Activated T-cell treated with anti-CD3 and anti-CD28 coated beads, Interleukin-2, amount 50 U/mL, for 1 hour (primary cell): ENCODE measurements at places on chromosomes 5 and 9.

- DNase-seq, result no peak
These were observed 21.0 kb upstream of the FOXE1 start for GRCh38 chr9:97831843-97832636.

DNA sequence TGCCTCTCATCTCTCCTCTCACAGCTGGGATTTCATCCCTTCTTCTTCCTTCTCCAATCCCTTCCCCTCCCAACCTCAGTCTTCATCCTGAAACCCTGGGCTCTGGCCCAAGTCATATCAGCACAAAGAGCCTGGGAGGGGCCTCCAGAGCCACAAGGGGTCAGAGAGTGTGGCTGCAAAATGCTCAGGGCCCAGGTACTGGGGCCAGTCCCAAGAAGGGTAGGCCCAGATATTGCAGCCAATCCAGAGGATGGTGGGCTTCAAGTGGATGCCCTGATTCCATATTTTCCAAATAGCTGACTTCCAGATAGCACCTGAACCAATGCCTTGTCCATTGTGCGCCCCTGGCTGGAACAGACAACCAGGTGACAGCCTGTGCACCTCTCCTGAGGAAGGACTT lies 193.9 kb downstream of the MED10 start:
- no peak for DNase-seq

DNA sequence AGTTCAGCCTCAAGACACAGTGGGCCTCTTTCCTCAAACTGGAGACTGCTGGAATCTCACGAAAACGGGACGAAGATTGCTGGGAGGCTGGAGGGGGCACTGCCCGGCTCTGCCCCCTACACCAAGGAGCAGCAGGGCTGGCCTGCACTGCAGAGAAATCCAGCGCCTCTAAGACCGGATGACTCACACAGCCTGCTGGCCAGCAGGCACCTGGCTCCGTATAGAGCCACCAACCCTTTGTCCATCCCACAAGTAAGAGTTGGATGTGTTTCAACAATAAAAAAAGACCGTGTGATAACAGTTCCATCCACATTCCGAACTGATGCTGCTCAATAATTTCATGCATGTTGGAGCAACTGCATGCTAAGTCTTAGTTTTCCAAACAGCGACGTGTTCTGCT lies 11.5 kb downstream of the CCDC127 start:
- DNase-seq, result no peak

GRCh38 chr5:80060966-80061365 lies 25.8 kb downstream of the THBS4 start:
- no peak for DNase-seq

GRCh38 chr9:27094640-27095298 lies 14.3 kb upstream of the TEK start:
- DNase-seq, result no peak

DNA sequence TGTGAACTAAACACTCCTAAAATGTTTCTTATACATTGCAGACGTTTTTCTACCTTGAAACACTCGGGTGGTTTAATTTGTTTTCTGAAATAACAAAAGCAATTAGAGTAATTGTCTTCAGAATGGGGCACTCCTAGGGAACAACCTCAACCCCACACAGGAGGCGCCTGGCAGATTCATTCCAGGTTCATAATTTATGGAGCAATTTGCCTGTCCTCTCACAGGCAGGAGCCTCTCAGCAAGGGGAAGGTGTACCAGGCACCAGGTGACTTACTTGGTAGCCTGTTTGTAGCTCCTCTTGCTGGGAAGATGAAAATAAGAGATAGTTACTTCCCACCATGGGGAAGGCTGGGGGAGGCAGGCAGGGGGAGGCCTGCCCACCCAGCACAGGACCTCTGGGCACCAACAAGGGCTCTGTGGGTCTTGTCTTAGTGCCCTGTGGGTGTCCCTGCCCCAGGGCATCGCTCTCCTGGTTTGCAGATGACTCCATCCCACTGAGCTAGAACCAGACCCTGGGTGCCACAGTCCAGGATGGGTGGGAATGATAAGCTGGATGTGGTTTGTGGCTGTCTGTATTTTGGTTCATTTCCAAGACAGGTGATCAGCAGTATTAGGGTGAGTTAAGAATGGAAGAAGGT lies 144.4 kb downstream of the FSTL4 start:
- no peak for DNase-seq

DNA sequence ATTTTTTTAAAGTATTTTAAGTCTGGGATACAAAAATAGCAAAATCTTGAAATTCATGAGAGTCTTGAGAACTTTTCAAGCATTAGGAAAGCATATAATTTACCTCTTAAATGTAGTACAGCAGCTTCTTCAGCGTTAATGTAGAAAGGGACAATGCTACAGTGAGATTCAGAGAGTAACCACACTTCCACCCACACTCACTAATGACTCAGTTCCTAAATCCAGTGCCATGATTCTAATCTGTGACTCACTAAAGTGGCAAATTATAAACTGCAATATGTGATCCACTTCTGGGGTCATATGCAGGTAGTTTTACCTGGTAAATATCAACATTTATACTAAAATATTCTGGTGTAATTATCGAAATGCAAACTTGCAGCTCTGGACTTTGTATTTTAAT lies 434.5 kb upstream of the TUSC1 start:
- DNase-seq, result no peak

- DNase-seq, result no peak
These were observed 299.4 kb upstream of the RASA1 start for GRCh38 chr5:86968301-86968753.

DNA sequence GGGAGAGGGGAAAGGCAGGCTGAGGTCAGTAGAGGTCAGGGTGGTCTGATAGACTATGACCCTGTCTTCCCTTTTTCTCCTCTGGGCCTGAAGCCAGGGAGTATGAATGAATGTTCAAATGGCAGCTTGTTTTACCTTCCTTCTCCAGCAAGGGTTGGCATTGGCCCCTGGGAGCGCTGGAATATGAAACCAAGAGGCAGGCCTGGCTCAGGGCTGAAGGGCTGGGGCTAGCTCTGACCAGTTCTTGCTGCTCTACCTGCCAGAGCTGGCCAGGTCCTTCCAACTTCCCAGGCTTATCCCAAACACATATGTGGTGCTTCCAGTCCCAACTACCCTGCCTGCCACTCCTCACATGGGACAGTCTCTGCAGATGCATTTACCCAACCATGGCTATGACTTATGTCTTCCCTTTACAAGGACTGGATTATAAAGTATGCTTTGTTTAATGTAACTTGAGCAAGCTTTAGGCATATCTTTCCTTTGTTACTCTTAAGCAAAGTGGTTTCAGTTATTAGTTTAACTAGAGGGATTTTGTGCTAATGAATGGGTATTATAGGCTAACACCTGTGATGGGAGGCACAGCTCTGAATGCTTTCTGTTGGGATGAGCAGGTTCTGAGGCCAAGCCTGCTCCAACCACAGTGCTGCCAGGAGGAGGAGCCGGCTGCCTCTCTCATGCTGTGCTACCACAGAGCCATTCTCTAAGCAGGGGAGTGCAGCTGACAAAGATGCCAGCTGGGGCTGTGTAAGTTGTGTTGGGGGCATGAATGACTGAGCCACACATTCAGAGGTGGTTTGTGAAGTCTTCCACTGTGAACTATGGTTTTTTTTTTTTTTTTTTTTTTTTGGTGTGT lies 6.1 kb downstream of the CCNI2 start:
- DNase-seq, result no peak

- no peak for DNase-seq
These were observed 6.3 kb downstream of the LHX3 start for GRCh38 chr9:136198605-136199083.

DNA sequence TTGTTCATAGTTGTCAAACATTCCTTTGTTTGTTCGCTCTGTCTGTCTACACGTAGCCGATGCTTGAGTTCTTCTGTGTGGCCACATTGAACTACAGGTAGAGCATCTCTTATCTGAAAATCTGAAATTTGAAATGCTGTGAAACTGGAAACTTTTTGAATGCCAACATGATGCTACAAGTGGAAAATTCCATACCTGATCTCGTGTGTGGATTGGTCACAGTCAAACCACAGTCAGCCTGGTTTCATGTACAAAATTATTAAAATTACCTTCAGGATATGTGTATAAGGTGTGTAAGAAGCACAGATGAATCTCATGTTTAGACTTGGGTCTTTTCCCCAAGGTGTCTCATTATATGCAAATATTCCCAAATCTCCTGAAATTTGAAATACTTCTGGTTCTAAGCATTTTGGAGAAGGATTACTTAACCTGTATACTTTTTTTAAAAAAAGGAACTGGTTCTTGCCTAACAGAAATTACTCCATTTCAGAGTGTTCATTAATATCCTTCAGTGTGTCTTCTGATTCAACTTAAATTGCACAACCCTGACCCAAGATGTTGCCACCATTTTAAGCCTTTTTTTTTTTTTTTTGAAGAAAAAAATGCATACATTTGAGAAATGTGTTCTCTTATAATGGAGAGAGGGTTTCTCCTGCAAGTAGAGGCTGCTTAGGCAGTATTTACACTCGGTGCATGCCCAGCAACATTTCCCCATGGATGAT lies 254.3 kb downstream of the MAST4 start:
- DNase-seq, result no peak

GRCh38 chr9:93059011-93059714 lies 662 bp downstream of the SUSD3 start:
- peak; percentile 56 for DNase-seq
